ENCODE measurements at places on chromosomes 11 and 22. TPM values are rescaled to one million over a fixed set of nuclear protein-coding genes. Genes with fewer than 3 reads are reported as not detected.

DNA sequence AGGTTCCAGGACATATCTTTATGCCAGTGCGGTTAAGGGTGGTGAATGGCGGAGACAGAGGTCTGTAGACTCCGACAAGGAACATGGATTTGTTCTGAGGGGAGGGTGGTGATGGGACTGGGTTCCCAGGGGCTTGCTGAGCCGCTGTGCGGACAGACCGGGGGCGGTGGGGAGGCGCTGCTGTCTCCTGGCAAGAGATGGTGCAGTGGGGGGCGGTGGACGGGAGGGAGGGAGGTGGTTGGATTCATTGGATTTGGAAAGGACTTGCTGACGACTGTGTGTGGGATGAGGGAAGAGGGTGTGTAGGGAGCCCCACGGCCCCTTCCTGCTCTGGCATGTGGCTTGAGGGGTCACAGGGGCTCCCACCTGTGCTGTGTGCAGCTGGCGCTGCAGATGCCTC lies 43.2 kb downstream of the FLRT1 start:
- H3K4me3 ChIP-seq = no peak overlapping the region
- H3K4me1 ChIP-seq = no peaks in the 10 kb centered on the region
- no peak for DNase-seq
- H3K36me3 ChIP-seq = no peaks in the 10 kb centered on the region
- H3K27me3 ChIP-seq = no peaks in the 10 kb centered on the region
- H3K27ac ChIP-seq = no peak overlapping the region

Gene INSC
- total RNA-seq = 2.6 TPM

Gene B3GAT3
- total RNA-seq = 50.4 TPM

Gene CYB5R2
- 23.5 TPM for total RNA-seq

Gene MTA2
- total RNA-seq = 37.9 TPM

Gene PYGM
- 14.0 TPM for total RNA-seq
